ENCODE measurements at places on chromosomes 16 and 17.

GRCh38 chr17:77462553-77463497, 322.1 kb downstream of the SEC14L1 start:
- no peak for DNase-seq

GRCh38 chr16:89616623-89617022, 3.2 kb downstream of the DPEP1 start:
- no peak for DNase-seq

GRCh38 chr17:18008496-18009268, 30.3 kb downstream of the ATPAF2 start:
- no peak for DNase-seq

- DNase-seq: no peak
Measured at GRCh38 chr17:80834893-80835275, 156.8 kb upstream of the CHMP6 start.

DNA sequence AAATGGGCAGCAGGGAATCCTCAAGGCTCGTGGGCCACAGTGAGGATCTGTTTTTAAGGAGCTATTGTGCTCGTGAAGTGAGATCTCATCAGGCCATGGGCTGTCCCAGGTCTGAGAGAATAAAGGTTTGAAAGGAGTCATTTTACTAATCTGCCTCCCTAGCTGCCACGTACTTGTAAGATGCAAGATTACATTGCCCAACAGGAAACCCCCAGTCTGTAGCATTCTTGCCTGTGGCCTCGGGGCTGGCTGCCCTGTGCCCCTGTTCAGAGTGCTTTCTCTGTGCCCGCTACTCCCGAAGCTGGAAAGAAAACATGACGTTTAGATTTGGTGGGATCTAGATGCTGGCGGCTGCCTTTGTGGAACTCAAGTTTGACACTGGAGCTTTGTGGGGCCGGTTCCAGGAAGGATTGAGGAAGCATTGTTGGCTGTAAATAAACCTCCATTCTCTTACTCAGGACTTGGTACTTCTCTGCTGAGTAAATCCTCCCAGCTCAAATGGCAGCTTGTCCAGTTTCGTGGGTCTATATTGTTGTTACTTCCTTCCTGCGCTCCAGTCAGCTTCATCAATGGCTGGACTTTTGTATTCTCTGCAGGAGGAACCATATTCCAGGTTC, 21.2 kb downstream of the SAP30BP start:
- no peak for DNase-seq

GRCh38 chr17:63932721-63933120, 590 bp upstream of the CD79B start:
- no peak for DNase-seq

DNA sequence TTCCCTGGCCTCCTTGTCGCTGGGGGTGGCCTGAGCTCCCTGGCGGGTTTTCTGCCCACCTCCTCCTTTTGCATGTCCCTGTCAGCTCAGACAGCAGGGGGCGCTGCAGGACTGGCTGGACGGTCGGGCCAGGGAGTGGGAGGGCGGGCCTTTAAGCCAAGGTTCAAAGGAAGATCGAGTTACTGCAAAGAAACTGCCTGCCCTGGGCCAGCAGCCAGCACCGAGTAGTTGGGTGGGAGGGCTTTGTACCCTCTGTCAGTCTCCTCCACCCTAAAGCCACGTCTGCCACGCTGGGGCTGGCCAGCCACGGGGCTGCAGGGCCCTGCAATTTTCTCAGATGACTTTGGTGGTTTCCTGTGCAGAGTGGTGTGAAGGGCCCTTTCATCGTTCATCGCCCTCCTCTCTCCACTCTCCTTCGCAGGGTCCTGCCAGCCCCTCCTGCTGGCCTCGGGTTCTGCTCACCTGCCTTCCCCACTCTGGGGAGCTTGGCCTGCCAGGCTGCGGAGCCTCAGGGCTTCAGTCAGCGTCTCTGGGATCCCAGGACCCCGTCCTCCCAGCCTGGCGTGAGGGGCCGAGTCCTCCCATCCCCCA, 12.3 kb downstream of the GPR142 start:
- DNase-seq: peak; percentile 95

DNA sequence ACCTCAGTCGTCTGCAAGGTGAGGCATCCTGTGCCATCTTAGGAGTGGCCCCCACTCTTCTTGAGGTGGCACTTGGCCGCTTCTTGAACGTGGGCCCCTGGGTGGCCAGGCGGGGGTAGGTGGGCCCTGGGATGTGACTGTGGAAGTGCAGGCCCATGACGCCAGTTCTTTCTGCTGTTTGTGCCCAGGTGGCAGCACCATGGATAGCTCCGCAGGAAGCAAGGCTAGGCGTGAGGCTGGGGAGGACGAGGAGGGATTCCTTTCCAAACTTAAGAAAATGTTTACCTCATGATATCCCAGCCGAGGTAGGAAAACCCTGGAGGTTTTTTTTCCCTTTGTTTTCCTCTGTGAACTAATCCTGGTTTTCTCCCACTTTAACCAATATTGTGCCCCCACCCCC, 19.8 kb downstream of the NMRAL1 start:
- DNase-seq: no peak

DNA sequence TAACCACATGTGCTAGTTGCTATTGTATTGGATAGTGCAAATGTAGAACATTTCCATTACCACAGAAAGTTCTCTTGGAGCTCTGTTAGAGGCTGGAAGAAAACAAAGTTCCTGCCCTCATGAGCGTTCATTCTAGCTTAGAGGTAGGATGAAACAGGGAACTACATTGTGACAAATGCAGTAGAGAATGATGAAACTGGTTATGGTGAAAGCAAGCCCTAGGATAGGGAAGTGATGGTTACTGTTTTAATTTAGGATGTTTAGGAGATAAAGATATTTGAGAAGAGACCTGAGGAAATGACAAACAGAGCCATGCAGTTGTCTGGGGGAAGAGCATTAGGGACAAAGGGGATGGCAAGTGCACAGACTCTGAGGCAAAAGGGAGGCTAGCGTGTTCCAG, 50.7 kb downstream of the AATF start:
- no peak for DNase-seq

DNA sequence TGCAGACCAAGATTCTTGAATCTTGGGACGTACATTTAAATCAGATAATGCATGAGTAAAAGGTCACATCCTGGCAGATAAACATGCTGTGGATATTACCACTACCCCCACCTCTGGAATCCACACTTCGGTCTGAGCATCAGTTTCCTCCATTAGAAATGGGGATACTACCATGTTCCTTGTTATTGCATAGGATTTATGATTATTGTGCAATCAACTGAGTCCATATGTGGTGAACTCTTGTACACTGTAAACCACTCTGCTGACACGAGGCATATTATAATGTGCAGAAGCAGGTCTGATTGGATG, 108.7 kb downstream of the VAT1L start:
- DNase-seq: no peak

GRCh38 chr17:14746822-14747602, 446.1 kb downstream of the HS3ST3B1 start:
- no peak for DNase-seq

GRCh38 chr16:71645450-71645849, 19.5 kb downstream of the MARVELD3 start:
- DNase-seq: no peak

GRCh38 chr17:54901230-54901822, 674 bp downstream of the TOM1L1 start:
- DNase-seq: peak; percentile 20

GRCh38 chr16:12062343-12063003, 85.9 kb downstream of the SNX29 start:
- DNase-seq: peak; percentile 92

GRCh38 chr17:57677858-57678257, 67.2 kb downstream of the CCDC182 start:
- no peak for DNase-seq

- DNase-seq: peak; percentile 63
Measured at GRCh38 chr16:50627419-50627818, 53.7 kb downstream of the SNX20 start.

GRCh38 chr17:27341041-27341471, 47.1 kb downstream of the WSB1 start:
- DNase-seq: no peak

GRCh38 chr17:75740631-75741077, 19.4 kb downstream of the ITGB4 start:
- DNase-seq: no peak

DNA sequence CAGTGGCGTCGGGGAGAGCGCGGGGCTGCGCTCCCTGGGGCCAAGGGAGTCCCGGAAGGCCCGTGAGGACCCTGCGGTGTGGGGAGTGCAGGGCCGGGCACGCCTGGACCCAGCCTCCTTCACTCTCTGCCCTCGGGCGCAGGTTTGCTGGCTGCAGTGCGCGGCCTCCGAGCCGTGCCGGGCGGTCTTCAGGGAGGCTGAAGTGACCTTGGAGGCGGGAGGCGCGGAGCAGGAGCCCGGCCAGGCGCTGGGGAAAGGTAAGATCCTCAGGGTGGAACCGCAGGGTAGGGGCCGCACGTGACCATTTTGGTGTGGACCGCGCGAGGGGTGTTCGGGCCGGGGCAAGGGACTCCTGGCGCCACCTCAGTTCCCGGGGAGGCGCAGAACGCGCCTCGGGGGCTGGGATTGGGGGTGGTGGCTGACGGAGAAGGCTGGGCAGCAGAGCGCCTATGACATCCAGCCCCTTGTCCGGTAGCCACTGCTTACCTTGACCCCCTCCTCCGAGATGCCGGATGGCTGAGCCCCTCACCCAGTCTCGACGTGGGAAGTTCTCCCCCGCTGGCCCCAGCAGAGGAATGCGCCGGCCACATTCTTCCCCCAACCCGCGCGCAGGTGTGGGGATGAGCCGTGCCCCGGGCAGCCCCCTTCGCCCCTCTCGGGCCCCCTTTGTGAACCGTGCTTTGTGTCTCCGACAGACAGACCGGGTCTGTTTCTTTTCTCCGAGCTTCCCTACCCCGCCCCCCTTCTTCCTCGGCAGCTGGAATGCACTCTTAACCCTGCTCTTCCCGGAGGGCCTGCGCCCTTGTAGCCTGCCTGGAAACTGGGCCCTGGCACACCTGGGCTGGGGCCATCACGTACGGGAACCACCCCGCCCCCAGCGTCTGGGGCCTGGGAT, 631 bp downstream of the CDH3 start:
- no peak for DNase-seq

DNA sequence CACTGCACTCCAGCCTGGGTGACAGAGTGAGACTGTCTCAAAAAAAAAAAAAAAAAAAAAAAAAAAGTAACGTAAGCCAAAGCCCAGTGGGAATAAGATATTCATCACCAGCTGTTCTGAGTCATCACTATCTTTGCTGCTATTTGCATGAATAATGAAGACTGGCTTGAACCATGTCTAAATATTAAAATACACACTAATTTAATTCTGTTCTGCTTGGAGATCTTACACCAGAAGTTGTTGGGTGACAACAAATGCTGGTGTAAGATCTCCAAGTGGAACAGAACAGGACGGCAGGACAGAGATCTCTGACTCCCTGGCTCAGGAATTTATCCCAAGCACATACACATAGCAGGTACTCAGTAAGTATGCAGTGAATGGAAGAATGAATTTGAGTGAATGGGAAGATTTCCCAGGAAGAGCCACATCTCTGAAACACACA, 19.6 kb downstream of the DNAH17 start:
- no peak for DNase-seq

- DNase-seq: peak; percentile 87
Measured at GRCh38 chr17:42536372-42537155, 523 bp downstream of the NAGLU start.

- no peak for DNase-seq
Measured at GRCh38 chr16:27641260-27641659, 91.3 kb downstream of the KATNIP start.

GRCh38 chr16:58640949-58641348, 11.3 kb upstream of the CNOT1 start:
- no peak for DNase-seq

DNA sequence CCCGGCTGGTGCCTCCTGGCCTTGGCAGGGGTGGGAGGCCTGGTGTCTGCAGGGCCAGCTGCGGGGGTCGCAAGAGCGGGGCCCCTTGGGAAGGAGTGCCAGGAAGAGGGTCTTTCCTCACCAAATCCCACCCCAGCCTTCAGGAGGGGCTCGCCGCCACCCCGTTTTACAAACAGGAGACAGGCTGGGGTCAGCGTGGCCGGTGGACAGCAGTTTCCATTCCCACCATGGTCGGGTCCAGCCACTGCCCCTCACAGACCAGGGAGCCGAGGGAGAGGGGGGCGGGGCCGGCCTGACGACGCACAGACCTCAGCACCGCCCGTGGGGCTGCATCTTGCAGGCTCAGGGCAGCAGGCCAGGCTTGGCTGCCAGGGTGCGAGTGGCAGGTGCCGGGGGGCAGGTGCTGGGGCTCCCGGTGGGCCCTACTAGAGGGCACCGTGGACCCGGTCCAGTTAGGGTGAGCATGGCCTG, 7.6 kb downstream of the CBFA2T3 start:
- no peak for DNase-seq

DNA sequence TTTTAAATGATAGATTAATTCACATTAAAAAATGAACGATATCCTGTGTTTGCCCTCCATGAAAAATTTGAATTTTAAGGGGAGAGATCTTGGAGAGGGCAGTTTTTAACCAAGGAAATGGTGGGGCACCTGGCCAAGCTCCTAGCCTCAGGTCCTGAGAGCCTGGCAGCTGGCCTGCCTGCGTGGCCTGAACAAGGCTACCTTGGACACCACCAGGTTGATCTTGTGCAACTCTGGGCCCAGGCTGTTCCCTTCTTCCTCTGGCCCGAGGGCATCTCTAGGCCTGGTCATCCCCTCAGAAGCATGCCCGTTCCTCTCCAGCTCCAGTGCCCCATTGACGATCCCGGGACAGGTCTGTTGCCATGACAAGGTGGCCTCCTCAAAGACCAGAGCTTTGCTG, 33.4 kb upstream of the LONP2 start:
- no peak for DNase-seq

GRCh38 chr17:68600931-68601564, at the start of gene FAM20A:
Gene FAM20A, minus strand, starts transcription at chr17:68601367. Its CDS starts 701 bp downstream, at chr17:68600666.
- DNase-seq: peak; percentile 65

DNA sequence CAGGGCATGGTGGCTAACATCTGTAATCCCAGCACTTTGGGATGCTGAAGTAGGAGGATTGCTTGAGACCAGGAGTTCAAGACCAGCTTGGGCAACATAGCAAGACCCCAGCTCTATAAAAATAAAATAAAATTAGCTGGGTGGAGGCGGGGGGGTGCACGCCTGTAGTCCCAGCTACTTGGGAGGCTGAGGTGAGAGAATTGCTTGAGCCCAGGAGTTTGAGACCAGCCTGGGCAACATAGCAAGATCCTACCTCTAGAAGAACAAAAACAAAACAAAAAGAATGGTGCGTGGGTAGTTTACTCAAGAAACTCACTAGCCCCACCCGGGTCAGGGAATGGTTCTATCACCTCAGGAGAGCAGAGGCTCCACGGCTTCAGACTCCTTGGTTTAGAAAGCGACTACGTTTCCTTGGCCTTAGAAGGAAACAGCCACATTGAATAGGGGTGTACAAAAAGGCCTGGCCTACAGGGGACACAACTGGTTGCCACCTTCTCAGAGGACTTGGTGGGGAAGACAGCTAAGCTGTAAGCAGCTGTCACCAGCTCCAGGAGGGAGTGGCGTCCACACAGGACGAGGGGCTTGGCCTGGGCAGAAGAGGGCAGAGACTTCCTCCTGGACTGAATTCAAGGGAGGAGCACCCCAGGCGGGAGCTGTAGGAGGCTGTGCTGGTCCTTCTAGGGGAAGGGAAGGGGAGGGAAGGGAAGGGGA, 716 bp downstream of the TK1 start:
- peak; percentile 52 for DNase-seq

GRCh38 chr16:61412562-61412961, 623.7 kb downstream of the CDH8 start:
- DNase-seq: no peak
